AG10803 (cell line): ENCODE measurements at places on chromosomes 2 and 18.

- DNase-seq, result peak; percentile 90
Measured at GRCh38 chr2:201116959-201117734, 1.2 kb downstream of the CFLAR start.

GRCh38 chr2:3319745-3320566 lies 57.7 kb downstream of the EIPR1 start:
- no peak for DNase-seq

- no peak for DNase-seq
Measured at GRCh38 chr18:4101009-4101408, 354.1 kb downstream of the DLGAP1 start.

GRCh38 chr18:63762518-63762917 lies 12.7 kb upstream of the SERPINB7 start:
- DNase-seq, result peak; percentile 81

DNA sequence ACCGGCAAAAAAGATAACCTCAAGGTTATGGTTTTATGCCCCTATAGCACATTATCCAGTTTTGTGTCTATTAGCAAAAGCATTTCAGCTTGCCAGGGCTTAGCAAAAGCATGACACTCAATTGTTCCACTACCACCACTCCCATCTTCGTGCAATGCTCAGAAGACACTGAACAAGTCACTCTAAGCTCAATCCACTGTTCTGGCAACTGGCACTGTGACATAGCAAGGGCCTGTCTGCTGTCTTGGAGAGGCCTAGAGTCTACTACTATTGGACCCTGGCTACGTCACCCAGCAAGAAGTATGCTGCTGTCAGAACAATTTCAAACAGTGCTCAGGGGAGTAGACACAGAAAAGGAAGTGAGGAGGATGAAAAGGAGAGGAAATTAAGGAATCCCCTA lies 103.5 kb upstream of the PPP1CB start:
- no peak for DNase-seq

GRCh38 chr2:38033646-38034045 lies 42.3 kb downstream of the CYP1B1 start:
- peak; percentile 70 for DNase-seq

GRCh38 chr2:47459021-47459420 lies 56.1 kb downstream of the MSH2 start:
- DNase-seq, result no peak

- peak; percentile 2 for DNase-seq
Measured at GRCh38 chr2:165408186-165408585, 61.3 kb upstream of the CSRNP3 start.

DNA sequence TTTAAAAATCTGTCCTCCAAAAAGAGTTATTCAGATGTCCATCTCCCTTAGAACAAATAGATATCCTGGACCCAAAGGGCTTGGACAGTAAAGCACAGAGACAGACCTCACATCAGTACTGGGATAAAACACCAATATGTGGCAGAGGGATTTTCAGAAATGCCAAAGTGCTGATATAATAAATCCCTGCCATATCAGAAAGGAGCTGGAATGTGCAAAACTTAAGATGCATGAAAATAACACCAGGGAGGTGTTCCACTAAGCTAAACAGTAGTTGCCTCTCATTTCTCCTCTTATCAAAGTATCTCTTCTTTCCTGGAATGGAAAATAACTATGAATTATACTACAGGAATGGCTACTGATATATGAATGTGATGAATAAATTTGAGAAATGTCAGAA lies 13.2 kb downstream of the USP40 start:
- DNase-seq, result no peak

GRCh38 chr2:74690571-74690970 lies 36.5 kb downstream of the SEMA4F start:
- peak; percentile 68 for DNase-seq

DNA sequence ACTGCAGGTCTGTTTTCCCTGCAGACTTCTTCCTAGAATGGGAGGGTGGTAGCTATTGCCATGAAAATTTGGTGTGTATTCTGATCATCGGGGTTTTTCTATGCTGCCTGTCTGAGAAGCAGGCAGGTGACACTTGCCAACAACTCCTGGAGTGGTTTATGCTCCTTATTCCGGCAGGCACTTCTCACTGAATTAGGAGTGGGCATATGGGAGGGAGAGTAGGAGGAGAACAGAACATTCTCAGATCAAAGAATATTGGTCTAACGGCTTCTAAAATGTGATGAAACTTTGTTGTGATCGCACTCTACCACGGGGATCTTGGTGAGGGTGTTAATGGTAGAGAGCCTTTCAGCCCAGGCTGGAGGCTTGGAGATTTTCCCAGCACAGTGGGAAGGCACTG lies 480.8 kb downstream of the PLCL1 start:
- DNase-seq, result no peak

DNA sequence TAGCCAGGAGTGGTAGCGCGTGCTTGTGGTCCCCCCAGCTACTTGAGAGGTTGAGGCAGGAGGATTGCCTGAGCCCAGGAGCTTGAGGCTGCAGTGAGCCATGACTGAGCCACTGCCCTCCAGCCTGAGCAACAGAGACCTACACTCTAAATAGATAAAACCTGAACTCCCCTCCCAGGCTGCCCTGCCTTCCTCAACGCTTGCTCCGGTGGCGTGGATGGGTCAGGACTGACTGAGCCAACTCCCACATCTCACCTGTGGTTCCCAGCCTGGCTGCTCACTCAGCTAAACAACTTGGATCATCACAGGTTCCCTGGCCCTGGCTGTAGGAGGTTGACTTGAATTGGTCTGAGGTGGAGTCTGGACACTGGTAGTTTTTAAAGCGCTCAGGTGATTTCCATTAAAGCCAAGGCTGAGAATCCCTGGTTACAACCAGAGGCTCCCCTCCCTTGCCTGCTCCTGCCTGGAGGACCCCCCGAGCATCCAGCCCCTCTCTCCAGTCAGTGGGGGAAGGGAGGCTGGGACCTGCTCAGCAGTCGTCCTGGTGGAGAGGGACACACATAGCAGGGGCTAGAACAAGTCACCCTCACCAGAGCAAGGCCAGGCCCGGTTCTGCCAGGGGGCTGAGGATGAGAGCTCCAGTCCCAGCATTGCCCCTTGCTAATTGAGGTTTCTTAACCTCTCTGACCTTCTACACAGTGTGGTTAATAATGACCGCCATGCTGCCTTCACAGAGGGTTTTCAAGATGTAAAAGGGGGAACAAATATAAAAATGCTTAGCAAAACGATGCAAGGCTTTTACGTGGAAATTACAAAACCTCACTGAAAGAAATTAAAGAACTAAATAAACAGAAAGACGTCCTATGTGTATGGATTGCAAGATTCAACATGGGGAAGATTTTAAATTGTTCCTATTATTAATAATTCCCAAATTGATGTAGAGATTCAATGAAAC lies 46.9 kb upstream of the TAF1B start:
- DNase-seq, result no peak

DNA sequence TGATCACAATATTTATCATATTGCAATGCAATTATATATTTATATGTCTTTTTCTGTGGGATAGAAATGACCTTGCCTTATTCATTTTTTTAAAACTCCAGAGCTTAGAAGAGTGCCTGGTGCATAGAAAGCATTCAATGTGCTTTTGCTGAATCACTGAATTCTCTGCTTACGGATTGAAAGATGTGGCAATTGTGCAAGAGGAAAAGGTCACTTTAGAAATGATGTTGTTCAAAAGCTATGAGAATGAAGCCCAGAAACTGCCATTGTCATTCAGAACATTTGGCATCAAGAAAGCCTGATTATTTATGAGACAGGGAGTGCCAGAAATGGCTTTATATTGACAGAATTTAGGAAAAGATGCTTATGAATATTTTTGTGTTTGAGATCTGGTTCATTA lies 678.6 kb upstream of the CDH2 start:
- DNase-seq, result peak; percentile 67

DNA sequence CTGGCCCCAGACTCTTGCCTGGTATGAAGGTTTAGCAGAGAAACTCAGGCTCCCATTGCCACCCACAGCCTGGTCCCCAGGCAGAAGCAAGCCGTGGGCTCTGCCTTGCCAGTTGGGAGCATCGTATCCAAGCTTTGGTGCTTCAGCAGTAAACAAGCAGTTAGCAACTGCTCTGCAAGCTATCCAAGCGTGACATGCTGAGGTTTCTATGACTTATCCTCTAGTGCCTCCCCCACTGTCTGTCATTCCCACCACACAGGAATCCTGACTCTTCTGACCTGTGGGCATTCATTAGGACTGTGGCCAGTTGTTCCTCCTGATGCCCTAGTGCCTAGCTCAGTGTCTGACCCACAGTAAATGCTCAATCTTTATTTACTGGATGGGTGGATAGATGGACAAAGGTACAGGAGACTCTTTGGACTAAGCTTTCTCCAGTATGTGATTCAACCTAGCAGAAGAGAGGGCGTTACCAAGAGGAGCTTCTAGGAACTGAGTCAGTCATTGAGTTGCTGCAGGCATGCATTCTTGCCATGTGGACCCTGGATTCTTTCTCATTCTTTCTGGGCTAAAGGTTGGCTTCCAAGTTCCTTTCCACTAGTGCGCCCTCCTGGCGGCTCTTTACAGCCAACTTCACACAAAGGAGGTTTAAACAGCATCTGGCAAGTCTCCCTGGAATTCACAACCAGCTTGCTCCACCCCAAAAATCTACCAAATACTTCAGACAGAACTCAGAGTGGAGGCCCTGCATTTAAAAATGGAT lies 40.6 kb upstream of the MRPL19 start:
- peak; percentile 99 for DNase-seq

GRCh38 chr2:65101071-65101470 lies 28.8 kb downstream of the RAB1A start:
- DNase-seq, result no peak

GRCh38 chr2:145220496-145220895 lies 700.6 kb upstream of the ZEB2 start:
- DNase-seq, result no peak

- DNase-seq, result no peak
Measured at GRCh38 chr2:53211201-53211774, 556.3 kb upstream of the CHAC2 start.

- DNase-seq, result peak; percentile 9
Measured at GRCh38 chr2:150046810-150047209, 440.7 kb downstream of the RND3 start.

GRCh38 chr2:199862788-199863187 lies 11.8 kb upstream of the FTCDNL1 start:
- peak; percentile 1 for DNase-seq

GRCh38 chr2:207746131-207746530 lies 23.6 kb downstream of the FZD5 start:
- peak; percentile 74 for DNase-seq

DNA sequence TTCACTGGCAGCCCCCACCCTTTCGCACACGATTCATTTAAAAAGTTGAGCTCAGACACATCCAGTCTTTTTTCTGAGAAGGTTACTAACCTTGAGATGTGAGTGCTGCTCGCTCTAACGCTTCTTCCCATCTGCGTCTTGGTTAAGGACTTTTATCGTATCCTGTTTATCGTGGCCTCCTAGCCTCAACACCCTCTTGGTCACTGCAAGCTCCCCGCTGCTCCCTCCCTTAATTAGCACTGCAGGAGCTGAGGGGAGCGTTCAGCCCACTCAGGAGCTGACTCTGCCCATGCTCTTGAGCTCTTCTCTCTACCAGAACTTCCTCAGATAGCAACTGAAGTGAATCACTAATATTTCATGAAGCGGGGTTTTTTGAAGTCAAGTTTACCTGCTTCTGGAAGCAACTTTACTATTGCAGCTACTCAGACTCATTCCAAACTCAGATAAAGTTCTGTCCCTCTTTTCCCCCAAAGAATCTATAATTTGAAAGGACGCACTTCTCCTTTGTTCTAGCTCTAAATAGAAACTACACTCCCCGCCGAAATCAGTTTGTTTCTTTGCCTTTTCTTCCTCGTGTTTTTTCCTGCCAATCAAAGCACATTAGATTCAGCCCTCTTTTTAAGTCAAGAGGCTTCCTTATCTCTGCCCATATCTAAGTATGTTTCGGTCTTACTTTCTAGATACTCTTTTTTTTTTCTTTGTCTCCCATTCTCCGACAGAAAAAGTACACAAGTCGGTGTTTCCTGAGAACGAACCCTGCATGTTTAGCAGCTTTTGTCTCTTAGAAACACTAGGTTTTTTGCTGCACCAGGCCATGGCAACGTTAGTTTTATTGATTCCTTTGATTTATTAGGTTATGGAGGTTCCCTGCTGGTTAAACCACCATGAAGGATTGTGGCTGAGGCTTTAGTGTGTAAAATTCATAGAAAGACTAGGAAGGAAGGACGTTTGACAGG lies 9.3 kb upstream of the CD226 start:
- DNase-seq, result no peak

DNA sequence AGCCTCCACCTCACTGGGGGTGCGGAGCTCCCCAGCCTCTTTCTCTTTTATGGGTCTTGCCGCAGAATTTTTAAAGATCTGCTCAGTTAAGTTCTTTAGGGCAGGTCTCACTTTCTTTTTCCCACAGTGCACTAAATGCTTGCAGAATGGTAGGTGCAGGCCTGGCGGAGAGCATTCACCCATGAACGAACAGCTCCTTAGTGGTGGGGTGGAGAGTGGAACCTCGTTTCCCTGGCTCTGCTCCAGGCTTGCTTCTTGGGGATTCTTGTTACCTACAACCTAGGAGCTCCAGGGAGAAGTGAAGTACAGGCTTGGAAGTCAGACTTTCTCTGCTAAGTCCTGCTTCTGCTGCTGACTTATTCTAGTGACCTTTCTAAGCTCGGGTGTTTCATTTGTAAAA lies 70.3 kb upstream of the PXDN start:
- no peak for DNase-seq

- no peak for DNase-seq
Measured at GRCh38 chr2:23380562-23381065, 4.4 kb upstream of the KLHL29 start.

- no peak for DNase-seq
Measured at GRCh38 chr18:59040770-59041148, 98.9 kb upstream of the SEC11C start.

DNA sequence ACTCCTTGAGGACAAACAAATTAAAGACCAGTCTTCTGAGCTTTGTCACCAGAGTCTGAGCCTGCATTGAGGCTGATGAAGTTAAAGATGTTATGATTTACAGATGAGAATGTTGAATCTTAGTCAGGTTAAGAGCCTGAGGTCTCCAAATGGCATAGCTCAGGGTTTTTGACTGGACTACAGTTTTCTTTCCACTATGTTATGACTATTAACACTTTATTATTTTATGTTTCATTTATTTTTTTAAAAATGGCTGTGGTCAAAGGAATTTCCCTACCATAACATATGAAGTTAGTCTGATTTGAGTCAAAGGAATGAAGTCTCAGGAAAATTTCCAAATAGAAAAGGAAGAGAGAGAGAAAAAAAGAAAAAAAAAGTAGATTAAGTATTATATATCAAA lies 39.7 kb upstream of the CWC22 start:
- peak; percentile 6 for DNase-seq

GRCh38 chr2:1674766-1675397 lies 69.4 kb downstream of the PXDN start:
- DNase-seq, result no peak

DNA sequence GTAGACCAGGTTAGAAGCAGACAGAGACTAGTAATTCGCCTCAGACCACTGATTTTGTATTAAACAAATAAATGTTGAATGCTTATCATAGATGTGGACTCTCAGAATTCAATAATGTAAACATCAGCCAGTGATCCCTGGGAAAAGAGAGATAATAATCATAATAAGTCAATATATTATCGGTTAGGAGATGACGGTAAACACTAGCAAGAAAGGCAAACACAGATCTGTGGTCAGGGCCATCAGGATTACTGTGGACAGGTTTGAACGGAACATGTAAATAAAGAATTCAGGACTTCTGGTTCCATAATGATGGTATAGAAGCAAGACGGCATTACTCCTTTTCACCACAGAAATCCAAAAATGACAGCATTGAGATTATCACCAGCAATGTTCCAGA lies 861.6 kb downstream of the CBLN2 start:
- DNase-seq, result no peak

GRCh38 chr18:36078751-36079529 lies 11.6 kb upstream of the RPRD1A start:
- peak; percentile 77 for DNase-seq

- no peak for DNase-seq
Measured at GRCh38 chr2:187093771-187094412, 244.9 kb upstream of the ZSWIM2 start.
